Nucleus accumbens (tissue), 56 donors: ENCODE measurements at places on chromosomes 6 and 20.

GRCh38 chr6:12064538-12065071 is 52.5 kb downstream of the HIVEP1 start:
- DNase-seq, result no peak

GRCh38 chr6:105488516-105489215 is 85.8 kb upstream of the PREP start:
- DNase-seq, result no peak

DNA sequence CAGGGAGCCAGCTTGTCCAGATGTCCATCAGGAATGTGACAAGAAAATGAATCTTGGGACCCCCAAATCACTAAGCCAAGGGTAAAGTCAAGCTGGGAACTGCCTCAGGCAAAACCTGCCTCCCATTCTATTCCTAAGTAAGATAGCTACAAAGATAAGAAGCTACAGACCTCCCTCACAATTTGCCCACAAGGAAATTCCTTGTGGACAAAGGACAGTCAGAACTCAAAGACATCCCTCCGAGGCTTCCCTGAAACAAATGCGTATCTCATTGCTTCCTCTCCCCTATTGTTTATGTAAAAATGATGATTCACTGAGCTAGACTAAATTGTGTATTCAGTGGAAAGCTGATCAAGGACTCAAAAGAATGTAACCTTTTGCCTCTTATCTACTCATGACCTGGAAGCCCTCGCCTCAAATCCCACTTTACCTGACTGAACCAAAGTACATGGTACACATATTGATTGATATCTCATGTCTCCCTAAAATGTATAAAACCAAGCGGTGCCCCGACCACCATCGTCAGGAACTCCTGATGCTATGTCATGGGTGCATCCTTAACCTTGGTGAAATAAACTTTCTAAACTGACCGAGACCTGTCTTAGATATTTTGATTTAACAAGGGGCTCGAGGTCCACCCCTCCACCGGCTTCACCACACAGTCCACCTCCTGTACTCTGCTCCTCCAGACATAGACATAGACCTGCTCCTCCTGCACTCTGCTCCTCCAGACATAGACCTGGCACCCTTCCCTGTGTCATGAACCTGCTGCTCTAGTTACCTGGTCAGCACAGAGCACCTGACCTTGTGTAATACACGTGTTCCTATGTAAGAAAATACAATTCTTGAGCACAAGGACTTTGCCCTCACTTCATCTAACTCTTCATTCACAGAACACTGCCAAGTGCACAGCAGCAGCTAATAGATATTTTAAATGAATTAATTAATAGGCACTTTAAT is 81.4 kb downstream of the WDR27 start:
- no peak for DNase-seq

- DNase-seq, result no peak
These were observed 43.7 kb downstream of the APCDD1L start for GRCh38 chr20:58471193-58472164.

DNA sequence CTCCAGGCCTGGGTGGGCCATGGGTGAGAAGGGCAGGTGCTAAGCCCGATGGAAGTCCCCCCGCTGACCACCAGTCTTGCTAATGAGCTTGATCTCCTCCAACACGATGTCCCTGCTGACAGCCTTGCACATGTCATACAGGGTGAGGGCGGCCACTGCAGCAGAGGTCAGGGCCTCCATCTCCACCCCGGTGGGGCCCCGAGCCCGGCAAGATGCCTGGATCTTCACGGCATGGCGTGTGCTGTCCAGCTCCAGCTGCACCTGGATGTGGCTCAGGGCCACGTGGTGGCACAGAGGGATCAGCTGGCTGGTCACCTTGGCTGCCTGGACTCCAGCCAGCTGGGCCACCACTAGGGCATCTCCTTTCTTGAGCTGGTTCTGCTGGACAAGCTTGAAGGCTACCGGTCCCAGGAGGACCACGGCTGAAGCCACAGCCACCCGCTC is 27.9 kb downstream of the MOCS1 start:
- no peak for DNase-seq

- DNase-seq, result no peak
These were observed 312.4 kb downstream of the PHF3 start for GRCh38 chr6:63947792-63948529.

GRCh38 chr6:52087498-52087999 is at the start of gene PKHD1:
PKHD1 (minus strand) TSS chr6:52087613; CDS start chr6:52084933, 2,680 bp downstream.
- no peak for DNase-seq

GRCh38 chr6:49457771-49458170 is 5.3 kb downstream of the MMUT start:
- DNase-seq, result no peak

- no peak for DNase-seq
These were observed 125.8 kb downstream of the C6orf118 start for GRCh38 chr6:165183496-165184140.

DNA sequence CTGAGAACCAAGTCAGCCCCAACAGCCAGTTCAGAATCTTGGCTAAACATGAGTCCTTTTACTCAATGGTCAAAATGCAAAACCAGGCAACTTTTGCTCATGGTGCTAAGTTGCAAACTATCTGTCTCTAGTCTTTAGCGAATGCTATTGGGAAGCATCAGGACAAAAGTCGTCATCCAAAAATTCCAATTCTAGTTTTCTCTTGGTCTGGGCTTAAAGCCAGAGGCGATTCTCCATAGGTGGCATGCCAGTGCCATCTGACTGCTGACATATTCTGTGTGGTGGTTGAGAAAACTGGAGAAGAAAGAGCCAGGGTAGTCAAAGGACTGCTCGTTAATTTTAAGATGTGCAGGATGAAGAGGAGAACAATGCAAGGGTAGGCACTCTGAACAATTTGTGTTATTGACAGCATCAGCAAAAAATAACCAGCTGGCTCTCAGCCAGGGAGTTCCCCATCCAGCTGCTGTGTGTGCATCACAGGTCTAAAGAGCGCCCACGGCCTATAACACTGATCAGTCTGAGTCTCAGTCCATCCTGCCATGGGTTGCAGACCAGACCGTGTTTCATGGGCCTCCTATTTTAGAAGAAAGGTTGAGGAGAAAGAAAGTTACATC is 313.6 kb downstream of the ALDH8A1 start:
- DNase-seq, result peak; percentile 29

- DNase-seq, result no peak
These were observed 120.1 kb downstream of the TCP11 start for GRCh38 chr6:35021004-35021403.

DNA sequence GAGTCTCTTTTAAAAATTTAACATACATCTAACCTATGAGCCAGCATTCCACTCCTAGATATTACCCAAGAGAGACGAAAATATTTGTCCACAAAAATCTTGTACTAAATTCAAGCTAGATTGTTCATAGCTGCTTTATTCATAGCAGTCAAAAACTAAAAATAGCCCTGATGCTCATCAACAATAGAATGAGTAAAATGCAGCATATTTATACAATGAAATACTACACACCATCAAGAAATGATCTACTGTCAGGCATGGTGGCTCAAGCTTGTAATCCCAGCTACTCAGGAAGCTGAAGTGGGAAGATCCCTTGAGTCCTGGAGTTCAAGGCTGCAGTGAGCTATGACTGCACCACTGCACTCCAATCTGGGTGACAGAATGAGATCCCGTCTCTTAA is 22.0 kb upstream of the SRC start:
- no peak for DNase-seq

GRCh38 chr6:133590196-133590595 is 298.7 kb upstream of the TCF21 start:
- no peak for DNase-seq

DNA sequence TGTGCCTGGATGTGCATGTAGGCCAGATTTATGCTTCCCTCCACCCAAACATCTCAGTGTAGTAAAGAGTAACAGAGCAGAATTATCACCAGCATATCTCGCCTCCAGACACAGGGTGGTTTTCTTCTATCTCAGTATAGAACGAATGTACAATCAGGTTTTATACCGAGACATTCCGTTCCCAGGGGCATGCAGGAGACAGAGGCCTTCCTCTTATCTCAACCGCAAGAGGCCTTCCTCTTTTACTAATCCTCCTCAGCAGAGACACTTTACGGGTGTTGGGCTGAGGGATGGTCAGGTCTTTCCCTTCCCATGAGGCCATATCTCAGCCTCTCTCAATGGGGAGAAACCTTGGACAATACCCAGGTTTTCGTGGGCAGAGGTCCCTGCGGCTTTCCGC is 36.4 kb upstream of the MC3R start:
- DNase-seq, result no peak

DNA sequence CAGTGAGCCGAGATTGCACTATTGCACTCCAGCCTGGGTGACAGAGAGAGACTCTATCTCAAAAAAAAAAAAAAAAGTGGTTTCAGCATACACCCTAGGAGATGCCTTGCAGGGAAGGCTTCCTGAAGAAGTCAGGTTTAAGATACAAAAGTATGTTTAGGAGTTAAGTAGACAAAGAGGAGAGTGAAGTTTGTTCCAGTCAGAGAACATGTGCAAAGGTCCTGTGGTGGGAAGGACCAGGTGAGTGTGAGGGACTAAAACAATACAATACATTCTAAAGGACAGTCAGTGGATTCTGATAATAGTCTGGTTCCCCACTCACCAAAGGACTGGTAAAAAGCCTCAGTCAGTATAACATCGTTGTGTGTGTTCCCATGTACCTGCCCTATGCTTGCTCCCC is 299.3 kb downstream of the HIVEP2 start:
- DNase-seq, result no peak
